ENCODE measurements at places on chromosomes 1 and 21.

- no peak for DNase-seq
These were observed 8.6 kb downstream of the IL22RA1 start for GRCh38 chr1:24134376-24134775.

GRCh38 chr1:151511636-151512215 lies 539 bp downstream of the CGN start:
- DNase-seq = peak; percentile 64

DNA sequence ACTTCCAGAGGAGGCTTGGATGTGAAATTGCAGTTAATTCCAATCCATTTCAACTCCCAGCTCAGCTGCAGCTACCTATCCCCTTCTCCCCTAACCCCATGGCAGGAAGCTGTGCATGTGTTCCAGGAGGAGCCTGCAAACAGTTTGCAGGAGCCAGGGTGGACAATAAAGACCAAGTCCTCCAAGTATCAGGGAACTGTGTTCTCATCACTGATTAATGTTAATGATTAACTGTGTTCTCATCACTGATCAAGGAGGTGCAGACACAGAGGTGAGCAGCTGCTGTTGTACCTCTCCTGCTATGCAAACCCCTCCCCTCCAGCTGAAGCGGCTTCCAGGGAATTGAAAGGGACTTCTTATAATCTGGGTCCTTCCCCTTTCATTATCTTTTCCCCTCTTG lies 19.2 kb downstream of the CLDN19 start:
- DNase-seq = no peak

DNA sequence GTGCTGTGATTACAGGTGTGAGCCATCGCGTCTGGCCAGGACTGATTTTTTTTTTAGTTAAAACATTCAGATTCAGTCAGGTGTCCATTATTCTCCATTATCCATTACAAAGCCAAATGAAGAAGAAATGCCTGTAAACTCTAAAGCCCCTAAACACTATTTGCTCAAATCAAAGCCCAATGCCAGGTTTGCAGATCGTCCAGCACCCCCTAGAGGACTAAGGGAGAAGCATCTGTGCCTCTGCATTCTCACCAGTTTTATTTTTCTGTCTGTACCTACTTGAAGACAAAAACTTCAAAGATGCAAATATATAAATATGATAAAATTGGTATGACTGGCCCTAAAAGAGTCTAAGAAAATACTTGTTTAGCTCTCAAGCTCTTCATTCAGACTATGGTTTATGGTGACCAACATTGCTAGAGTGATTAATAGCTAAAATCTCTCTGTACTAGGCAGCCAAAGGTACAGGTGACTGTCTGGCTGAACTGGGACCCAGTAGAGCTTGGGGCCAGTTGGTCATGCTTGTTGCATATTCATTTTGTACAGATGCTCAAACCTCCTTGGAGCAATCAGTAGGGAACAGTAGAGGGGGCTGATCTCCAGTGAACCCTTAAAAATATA lies 138.4 kb downstream of the SYT2 start:
- no peak for DNase-seq

GRCh38 chr1:221937155-221937953 lies 195.5 kb upstream of the DUSP10 start:
- DNase-seq = no peak
